ENCODE measurements at places on chromosomes 6 and 20.

- DNase-seq, result no peak
Measured at GRCh38 chr20:16035576-16035975, 537.7 kb downstream of the KIF16B start.

GRCh38 chr20:1212607-1213396, 9.5 kb downstream of the C20orf202 start:
- peak; percentile 82 for DNase-seq

DNA sequence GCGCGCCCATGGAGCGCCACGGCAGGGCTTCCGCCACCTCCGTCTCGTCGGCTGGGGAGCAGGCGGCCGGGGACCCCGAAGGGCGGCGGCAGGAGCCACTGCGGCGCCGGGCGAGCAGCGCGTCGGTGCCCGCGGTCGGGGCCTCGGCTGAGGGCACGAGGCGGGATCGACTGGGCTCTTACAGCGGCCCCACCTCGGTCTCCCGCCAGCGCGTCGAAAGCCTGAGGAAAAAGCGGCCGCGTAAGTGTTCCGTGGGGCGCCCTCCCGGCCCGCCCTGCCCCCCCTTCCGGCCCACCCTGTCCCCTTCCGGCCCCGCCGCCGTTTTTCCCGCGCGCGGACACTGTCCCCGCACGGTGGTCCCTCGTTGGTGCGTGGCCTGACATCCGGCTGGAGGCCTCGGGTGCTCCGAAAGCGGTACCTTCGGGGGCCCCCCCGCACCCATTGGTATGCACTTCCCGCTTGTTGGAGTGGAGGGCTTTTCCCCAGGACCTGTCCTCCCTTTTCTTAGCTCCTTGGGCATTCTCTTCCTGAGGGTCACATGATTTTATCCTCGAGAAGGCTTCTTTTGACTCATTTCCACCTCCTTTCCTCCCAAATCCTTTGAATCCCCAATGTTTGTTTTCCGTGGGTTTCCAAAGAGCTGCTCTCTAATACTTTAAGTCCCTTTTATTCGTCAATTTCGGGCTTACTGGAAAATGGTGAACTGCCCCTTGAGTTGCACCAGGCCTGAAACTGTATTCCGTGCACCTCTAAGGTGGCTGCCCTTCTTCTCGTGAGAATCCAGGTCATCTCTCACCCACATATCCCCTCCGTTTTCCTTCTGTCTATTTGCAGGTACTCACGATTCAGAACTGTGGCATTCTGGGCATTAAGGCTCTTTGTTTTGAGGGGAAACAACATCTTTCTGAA, 556 bp downstream of the PANK2 start:
- DNase-seq, result peak; percentile 54

DNA sequence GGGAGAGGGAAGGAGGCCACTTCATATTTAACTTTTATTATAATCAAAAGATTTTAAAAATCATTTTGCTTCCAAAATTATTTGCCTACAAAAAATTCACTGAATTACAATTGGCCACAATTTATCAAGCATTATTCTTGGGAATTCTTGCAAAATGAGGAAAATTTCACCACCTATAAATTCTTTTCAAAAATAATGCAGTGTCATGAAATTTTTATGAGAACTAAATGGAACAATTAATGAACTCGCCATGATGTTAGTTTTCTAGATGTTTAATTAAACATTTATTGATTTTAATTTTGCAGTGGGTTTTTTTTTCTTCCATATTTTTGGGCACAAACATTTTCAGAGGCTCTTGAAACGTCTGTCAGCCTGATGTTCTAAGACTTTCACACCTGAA, 5.8 kb upstream of the ZBP1 start:
- DNase-seq, result no peak

GRCh38 chr6:134676307-134677281, 273.3 kb downstream of the ALDH8A1 start:
- no peak for DNase-seq

DNA sequence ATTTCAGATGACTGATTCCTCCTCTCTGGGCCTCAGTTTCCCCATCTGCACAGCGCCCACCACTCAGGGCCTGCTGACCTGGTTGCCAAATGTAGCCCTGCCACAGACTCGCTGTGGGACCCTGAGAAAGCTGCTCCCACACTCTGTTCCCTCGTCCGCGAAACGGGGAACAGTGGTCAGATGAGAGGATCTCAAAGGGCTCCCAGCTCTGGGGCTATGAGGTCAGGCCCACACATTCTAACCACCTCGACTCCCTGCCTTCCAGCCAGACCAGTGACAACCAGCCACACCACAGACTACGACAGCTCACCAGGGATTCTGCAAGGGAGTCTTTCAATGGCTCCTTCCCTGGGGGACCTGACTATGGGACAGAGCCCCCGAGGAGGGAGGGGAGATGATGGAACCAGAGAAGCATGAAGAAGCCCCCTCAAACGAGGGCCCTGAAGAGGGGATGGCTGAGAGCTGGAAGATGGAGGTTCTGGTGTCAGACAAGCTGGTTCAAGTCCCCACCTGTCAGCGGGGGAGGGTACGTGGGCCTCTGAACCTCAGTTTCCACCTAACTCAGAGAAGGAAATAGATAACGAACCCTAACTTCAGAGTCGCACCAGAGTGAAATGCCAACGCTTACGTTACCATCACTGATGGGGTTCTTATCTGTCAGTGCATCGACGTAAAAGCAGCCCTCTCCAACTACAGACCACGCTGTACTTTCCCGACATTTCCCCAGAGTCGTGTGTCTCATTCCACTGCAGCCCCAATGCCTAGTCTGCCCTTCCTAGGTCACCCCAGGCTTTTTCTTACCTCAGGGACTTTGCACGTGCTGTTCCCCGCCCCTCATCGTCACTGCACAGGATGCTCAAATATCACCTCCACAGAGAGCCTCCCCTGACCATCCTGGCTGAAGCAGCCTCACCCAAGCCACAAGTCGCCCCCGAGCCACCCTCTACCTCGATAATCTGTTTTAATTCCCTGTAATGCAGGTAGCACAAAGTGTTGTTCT, 60.5 kb downstream of the PREX1 start:
- no peak for DNase-seq

- no peak for DNase-seq
Measured at GRCh38 chr6:17719323-17720041, 12.8 kb upstream of the NUP153 start.

DNA sequence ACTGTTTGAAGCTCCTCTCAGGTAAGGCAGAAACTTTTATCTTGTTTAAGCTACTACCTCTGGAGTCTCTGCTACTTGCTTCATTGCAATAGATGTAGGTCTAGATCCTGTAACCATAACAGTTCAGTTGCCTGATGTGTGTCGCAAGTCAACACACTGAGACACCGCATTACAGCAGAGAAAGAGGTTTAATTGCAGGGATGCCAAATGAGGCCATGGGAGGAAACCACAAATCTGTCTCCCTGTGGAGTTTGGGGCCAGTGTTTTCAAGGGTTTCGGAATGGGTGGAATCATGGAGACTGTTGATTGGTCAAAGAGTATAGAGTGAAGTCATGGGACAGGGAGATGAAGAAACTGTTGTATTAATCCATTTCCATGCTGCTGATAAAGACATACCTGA, 57.1 kb upstream of the RBM24 start:
- no peak for DNase-seq

GRCh38 chr6:44255871-44256774, 1.2 kb downstream of the SLC35B2 start:
- DNase-seq, result peak; percentile 50

DNA sequence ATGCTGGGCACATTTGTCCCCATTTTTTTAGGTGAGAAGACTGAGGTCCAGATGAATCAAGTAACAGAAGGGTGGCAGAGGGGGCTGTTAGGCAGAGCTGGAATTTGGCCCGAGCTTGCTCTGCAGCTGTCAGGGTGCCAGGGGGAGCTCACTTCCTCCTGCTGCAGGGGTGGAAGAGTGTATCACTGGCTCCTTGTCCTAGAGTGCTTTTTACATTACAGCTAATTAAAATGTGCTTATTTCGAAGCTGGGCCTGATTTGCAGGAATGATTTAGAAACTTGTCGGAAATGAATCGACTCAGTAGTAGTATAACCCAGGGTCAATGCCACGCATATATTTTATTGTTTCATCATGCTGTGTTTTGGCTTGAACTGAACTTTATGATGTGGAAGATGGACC, 11.1 kb downstream of the TOX2 start:
- DNase-seq, result no peak

DNA sequence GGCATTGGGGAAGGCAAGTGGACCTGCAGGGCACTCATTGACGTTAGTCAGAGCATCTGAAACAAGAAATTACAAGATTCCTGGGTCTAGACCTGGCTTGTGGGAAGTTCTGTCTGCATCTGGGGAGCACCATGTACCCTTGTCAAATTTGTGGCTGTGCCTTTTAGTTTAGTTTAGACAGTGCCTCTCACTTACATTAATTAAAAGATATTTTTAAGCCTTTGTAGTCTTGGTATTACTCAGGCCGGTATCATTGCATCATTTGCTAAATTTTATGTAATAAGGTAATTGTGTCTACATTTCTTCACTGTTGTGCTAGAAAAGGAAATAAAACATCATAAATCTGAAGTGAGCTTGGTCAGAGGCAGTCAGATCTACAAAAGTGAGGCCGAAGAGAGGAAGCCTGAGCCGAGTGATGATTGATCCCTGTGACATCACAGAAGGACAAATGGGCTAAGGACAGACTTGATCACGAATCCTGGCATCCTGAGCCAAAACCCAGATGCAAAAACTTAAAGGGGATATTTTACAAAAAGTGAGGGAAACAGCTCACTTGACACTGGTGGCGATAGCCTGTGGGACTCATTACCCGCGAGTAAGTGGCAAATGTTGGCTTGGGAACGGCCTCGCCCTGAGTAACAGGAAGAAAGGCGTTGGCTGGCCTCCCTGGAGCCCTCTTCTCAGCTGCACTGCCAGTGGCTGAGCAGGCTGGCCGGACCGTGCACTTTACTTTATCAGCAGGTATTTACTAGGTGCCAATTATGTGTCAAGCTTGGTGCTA, 106.5 kb downstream of the TCP11 start:
- no peak for DNase-seq

DNA sequence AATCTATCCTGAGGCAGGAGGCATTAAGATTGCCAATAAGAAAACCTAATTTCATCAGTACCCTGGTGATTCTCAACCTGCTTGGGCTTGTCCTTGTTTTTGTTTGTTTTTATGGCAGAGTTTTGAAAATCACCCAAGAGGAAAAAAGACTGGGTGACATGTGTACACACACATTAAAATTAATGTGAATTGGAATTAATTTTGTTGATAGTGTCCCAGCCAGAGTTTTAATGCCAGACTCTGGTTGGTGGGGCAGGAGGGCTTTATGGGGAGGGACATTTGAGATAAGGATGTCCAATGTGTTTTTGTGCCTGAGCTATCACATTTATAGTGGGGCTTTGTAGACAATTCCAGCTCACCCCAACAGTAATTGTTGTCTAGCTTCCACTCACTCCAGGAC, 184.6 kb downstream of the ID4 start:
- no peak for DNase-seq

- DNase-seq, result no peak
Measured at GRCh38 chr6:1952740-1953360, 292.6 kb downstream of the GMDS start.

- DNase-seq, result no peak
Measured at GRCh38 chr20:48945840-48946514, 24.5 kb downstream of the ARFGEF2 start.

- no peak for DNase-seq
Measured at GRCh38 chr20:36036688-36037087, 68.3 kb downstream of the CNBD2 start.

- DNase-seq, result no peak
Measured at GRCh38 chr6:11614534-11615213, 77.1 kb downstream of the TMEM170B start.

DNA sequence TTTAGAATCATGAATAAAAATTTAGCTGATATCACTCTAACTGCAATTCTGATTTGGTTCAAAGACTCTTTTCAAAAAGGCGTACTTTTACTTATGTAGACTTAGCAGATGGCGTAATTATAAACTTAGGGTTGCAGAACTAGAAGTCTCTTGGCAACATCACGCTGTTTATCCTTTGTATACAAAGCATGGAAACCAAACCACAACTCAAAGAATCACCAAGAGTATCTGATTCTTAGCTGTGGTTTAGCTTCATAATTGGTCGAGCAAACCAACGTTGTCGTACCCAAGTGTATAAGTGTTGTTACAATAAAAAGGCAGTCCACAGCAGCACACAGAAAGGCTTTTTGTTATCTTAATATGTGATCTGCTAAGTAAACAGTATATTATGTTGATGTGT, 18.2 kb downstream of the STMND1 start:
- DNase-seq, result no peak

- no peak for DNase-seq
Measured at GRCh38 chr6:101572627-101573026, 179.1 kb downstream of the GRIK2 start.

DNA sequence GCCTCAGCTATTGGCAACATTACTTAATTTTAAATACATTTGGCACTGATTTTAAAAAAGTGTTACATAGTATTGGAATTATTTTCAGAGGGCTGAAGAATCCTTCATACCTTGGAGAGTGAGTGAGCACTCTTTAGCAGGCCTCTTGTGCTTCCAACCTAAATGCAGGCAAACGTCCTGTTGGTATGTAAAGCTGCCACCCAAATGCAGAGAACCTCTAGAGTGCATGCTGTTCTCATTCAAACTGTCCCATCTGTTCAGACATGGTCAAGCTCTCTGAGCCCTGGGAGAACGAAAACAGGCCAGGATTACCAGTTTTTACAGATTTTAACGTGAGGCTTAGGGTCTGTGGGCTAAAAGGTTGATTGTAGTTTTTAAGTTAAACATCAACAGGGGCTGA, 378.0 kb upstream of the FLRT3 start:
- DNase-seq, result no peak

DNA sequence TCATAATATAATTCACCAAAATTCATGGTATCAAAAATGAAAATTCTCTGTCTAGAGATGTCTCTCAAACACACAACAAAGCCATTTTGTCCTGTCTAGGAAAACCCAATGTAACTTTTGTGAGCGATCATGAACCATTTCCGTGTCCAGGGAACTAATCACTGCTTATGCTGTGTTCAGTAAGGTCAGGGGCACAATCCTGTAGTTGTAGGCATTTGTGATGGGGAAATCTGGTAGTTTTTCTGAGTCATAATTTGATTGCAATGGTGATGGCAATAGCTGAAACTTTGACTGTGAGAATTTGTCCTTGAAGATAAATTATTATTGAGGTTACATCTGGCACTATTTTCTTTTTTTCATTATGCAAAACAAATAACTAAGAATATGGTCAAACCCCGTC, 21.0 kb upstream of the GCLC start:
- DNase-seq, result no peak

DNA sequence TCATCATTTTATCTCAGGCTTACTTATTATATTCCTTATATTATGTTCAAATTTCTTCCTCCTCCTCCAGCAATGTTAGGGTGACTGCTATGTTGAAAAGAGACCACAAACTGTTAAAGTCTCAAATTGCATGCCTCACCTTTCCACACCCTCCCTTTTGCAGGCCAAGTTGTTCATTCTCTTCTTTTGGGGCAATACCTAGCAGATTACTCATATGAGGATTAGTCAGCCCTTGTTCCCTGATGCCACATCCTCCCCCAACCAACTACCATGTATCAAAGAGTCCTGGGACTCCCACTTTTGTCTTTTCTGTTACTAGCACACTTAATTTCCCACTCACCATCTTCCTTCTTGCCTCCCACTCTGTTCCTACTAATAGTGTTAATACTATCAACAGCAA, 434.7 kb downstream of the BCKDHB start:
- no peak for DNase-seq
